Activated T-cell treated with anti-CD3 and anti-CD28 coated beads for 48 hours (primary cell): ENCODE measurements at places on chromosomes 7 and 10.

DNA sequence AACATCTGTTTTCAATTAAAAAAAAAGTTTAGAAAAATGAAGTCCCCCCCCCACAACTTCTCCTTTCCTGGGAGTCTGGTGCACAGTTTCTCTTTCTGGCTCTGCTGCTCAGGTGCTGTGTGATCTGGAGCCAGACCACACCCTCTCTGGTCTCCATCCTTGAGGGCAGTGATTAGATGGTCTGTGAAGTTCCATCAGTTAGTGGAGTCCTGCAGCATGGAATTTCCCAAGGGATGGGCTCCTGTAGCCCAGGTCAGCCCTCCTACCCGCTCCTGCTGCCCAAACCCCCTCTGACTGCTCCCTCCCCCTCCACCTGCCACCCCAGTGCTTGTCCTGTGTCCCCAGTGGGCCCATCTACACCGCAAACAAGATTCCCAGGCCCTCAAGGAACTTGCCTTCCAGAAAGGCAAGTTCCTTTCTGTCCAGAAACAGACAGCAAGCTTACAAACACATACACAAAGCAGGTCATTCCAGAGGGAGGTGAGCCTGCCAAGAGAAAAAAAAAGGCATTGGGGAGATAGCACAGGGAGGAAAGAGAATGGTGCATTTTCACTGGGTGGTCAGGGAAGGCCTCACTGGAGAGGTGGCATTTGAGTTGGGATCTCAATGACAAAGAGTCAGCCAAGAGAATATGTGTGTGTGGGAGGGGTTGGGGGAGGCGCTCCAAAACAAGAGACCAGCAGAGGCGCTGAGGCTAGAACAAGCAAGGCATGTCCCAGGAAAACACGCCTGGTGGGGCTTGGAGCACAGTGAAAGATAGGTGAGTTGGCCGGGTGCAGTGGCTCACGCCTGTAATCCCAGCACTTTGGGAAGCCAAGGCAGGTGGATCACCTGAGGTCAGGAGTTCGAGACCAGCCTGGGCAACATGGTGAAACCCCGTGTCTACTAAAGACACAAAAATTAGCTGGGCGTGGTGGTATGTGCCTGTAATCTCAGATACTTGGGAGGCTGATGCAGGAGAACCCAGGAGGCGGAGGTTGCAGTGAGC, 49.5 kb upstream of the SLC29A3 start:
- no peak for DNase-seq

DNA sequence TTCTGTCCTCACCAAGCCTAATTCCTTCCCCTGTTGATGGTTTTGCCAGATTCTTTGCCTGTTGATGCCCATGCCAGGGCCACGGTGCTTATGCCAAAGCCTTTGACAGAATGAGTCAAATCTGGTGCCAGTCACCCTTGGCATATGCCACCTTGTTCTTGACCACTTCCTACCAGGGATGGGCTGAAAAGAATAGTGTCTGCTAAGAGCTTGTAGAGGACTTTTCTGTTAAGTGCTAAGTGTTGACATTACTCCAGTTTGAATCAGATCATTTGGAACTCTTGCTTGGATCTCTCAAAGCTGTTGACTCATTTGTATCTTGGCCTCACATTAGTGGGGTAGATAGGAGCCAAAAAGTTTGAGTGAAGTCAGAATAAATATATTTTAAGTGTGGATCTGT, 661.2 kb downstream of the AUTS2 start:
- DNase-seq, result no peak

GRCh38 chr7:99631295-99632109, 14.8 kb downstream of the ZSCAN25 start:
- peak; percentile 42 for DNase-seq

GRCh38 chr10:83991986-83992753, 147.1 kb upstream of the GHITM start:
- no peak for DNase-seq

DNA sequence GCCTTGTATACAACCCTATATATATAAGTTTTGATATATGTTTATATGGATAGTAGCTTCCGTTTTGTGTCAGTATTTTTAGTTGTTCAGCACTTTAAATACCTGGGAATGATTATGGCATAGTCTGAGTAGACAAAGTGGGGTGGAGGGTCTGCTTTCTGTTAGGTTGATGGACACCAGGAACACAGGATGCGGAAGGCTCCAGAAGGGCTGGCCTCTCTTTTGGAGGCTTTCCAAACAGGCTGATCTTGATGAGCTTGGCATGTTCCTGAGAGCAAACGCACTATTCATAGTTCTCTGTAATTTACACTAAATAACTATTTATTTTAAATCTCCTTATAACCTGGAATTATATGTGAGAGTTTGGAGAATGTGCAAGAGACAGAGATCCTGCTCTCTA, 12.7 kb downstream of the AKR1E2 start:
- no peak for DNase-seq

- no peak for DNase-seq
Measured at GRCh38 chr10:22518167-22518724, 172.9 kb downstream of the SPAG6 start.

DNA sequence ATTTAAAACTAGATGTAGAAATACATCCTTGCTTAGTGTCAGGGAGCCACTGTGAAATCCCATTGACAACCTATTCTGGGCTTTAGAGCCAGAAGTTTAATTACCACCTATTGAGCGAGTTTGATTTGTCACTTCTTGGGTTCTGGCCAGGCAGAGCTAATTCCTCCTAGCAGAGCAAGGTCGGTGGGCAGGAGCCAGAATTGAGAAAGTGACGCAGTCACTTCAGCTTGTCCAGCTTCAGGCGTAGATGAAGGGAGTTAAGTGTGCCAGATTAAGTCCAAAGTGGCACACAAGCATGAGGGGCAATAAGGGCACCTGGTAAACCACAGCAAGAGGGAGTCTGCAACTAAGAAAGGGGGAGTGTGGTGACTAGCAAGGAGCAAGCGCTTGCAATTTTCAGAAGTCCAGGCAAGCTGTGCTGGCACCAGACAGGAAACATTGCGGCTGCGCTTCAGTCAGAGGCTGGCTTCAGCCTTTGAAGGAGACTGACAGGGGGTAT, 119.4 kb downstream of the ST7 start:
- no peak for DNase-seq

DNA sequence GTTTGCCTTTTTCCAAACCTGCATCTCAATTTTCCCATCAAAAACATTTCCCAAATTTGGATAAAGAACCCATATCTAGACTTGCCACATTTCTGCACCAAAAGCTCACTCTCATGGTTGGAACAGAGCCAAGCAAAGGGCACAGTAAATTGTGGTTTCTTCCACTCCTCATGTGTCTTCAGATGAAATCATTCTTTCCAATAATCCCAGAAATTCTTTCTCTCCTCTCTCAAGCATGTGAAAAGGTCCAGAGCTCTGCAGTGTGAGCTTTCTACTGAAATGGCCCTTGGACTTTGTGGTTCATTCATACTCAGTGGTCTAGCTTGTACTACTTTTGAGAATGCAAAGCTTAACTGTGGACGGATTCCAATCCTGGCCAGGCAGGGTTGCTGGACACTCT, 19.8 kb downstream of the PRSS2 start:
- no peak for DNase-seq

DNA sequence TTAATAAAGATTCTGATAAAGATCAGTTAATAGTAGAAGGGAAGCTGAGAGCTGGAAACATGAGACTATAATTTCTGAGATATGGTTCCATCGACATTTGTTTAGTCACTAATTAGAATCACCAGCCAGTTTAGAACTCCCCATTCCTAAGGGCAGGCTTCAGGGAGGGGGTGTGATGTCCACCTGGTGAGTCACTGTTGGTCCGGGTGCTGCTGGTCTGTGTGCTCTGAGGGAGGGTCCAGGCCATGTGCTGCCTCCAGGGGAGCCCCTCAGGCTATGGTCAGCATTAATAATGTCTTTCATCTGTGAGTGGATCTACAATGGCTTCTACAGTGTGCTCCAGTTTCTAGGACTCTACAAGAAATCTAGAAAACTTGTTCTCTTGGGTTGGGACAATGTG, 115.8 kb downstream of the ADAM12 start:
- no peak for DNase-seq

DNA sequence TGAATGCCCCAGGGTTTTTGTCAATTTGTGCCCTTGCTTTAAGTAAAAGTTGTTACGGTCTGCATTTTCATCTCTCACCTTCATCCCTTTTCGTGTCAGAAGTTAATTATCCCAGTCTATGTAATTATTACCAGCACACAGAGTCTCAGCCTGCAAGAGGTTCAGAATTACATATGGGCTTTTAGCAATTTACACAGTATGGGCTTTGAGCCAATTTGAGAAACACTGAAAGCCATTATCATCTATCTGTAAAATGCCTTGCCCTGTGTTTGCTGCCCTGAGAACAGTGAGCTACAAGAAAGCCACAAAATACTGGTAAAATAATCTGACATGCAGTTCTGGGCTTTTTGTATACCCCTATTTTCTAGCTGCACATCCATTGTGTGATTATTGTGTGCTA, 125.6 kb upstream of the STEAP4 start:
- DNase-seq, result no peak

- DNase-seq, result no peak
Measured at GRCh38 chr7:118602090-118602489, 377.6 kb downstream of the ANKRD7 start.

- no peak for DNase-seq
Measured at GRCh38 chr10:9024210-9024609, 969.7 kb downstream of the GATA3 start.

DNA sequence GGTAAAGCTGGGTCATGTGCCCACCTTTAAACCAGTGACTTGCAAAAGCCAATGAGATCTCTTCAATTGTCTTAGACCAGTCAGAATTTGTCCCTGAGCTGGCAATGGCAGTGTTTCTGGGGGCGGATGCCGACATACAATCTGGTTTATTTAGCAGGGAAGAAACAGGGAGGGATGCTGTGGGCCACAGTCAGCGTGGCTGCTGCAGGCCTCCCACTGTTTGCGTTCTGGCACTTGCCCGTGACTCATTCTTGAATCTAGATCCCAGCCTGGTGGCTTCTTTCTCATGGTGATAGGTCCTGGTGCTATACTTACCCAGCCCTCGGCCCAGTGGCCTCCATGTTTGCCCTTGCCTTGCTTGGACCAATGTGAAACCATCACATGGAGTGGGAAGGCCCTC, 3.1 kb upstream of the CPA1 start:
- DNase-seq, result no peak

DNA sequence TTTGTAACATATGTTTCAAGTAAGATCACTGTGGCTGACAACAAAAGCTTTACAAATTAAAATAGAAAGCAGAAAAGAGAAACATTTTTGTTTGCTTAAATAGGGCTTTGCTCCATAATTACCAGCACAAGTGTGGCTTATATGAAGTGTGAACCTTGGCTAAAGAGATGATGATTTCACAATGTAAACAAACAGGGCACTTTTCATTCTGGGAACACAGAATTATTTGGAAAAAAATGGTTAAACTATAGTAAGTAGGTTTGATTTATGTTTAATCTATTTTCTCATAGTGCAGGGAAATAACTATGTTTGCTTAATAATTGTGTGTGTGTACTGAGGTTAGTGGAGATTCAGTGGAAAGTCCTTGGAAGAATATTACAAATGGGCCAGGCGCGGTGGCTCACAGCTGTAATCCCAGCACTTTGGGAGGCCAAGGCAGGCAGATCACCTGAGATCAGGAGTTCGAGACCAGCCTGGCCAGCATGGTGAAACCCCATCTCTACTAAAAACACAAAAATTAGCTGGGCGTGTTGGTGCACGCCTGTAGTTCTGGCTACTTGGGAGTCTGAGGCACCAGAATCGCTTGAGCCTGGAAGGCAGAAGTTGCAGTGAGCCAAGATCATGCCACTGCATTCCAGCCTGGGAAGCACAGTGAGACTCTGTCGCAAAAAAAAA, 19.1 kb upstream of the OTUD1 start:
- no peak for DNase-seq
